ENCODE measurements at places on chromosomes 1 and 21.
A peak's percentile ranks its signal among the peaks of the same experiment; 100 is the strongest.

- DNase-seq = peak; percentile 50
These were observed 7.3 kb upstream of the ANKRD13C start for GRCh38 chr1:70361727-70362398.

GRCh38 chr1:54260810-54261209 is 60.8 kb downstream of the MRPL37 start:
- no peak for DNase-seq

GRCh38 chr1:157751283-157751682 is 25.6 kb downstream of the FCRL2 start:
- no peak for DNase-seq

DNA sequence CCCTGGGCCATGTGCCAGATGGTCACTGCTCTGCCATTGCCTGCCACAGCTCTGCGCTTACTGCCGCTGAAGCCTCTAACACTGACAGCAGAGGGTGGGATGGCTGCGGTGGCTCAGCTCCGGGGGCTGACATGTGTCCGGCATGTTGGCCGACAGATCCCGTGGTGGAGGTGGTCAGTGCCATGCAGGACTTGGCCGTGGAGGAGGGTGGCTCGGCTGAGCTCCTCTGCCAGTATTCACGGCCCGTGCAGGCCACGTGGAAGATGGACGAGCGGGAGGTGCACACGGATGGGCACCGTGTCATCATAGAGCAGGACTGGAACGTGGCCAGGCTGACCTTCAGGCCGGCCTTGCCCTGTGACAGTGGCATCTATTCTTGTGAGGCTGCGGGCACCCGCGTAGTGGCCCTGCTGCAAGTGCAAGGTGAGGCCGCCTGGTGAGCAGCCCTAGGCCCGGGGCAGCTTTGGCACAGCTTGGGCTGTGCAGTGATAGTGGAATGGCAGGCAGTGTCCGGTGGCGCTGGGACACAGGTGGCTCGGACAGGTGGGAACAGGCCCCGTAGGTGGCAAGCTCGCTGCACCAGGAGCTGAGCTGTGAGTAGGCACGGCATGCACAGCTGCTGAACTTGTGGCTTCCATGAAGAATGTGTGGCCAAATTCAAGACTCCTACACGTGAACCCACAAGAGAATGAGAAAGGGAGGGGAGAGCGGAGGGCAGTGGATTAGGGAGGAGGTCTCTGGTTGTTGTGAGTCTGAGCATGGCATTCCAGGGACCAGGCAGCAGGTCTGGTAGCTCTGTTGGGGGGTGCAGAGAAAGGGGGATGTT is 91.8 kb downstream of the TRIM11 start:
- DNase-seq = no peak

DNA sequence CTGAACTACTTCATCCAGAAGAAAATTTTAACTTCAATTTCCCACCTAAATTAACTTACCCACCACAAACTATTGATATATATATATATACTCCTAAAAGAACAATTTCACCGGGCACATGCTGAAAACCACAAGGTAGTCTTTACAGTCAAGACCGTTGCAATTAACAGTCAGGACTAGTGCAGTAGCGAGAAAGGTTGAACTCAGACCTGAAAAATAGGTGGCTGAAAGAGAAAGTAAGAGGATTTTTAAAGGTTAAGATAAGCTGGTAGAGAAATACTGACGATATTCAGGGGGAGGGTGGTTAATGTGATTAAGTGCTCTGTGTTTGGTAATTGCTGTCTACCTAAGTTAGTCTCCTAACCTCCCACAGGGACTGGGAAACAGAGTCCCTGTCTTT is 1153.5 kb upstream of the TMPRSS15 start:
- DNase-seq = no peak

DNA sequence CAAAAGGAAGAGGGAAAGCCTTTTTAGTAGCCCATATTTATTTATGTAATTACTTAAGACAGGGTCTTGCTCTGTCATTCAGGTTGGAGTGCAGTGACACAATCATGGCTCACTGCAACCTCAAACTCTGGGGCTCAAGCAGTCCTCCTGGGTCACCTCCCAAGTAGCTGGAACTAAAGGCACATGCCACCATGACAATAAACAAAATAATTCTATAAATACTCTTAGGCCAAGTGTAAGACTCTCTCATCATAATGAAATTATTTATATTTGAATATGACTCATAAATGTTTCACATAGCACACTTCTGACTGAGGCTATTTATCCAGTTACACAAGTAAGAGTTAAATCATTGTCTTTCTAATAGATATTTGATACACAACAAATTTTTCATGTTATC is 314.7 kb downstream of the AMY1C start:
- no peak for DNase-seq

DNA sequence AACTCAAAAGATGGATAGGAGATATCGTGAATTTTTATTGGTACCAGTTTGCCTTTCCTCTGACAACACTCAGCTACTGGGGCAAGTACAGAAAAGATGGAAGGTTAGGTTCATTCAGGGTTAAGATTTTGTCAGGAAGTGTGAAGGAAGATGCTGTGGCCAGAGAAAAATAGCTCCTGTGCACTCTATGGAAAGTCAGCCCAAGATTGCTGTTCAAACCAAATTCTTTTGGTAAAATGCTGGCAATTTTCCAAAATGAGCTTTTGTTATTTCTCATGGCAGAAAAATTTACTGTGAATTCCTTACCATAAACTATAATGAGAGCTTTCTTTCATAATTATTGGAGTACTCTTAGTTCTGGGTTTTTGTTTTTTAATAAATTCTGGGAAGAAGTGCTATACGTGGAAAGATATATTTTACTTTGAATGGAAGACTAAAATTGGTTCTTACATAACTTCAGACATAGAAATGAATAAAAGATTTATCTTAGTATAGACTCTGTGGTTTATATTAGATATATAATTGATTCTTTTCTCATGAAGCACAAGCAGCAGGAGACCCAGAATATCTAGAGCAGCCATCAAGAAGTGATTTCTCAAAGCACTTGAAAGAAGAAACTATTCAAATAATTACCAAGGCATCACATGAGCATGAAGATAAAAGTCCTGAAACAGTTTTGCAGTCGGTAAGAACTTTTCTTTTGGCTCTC is 112.2 kb downstream of the USP25 start:
- peak; percentile 88 for DNase-seq

DNA sequence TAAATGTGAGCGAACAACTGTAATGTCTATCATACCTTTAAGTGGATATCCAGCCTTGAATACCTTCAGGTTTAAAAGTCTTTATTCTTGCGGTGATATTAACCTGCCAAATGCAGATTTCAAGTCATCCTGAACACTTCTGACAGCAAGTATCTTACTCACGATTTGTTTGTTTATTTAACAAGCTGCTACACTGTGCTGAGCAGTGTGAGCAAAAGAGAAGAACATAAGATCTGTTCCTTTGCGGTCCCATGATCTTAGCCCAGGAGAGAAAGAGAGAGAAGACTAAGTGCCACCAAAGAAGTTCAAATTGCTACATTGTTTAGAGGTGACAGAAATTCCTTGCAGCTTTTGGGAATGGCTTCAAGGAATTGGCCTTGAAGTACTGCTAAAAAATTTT is 9.5 kb upstream of the IL24 start:
- no peak for DNase-seq

DNA sequence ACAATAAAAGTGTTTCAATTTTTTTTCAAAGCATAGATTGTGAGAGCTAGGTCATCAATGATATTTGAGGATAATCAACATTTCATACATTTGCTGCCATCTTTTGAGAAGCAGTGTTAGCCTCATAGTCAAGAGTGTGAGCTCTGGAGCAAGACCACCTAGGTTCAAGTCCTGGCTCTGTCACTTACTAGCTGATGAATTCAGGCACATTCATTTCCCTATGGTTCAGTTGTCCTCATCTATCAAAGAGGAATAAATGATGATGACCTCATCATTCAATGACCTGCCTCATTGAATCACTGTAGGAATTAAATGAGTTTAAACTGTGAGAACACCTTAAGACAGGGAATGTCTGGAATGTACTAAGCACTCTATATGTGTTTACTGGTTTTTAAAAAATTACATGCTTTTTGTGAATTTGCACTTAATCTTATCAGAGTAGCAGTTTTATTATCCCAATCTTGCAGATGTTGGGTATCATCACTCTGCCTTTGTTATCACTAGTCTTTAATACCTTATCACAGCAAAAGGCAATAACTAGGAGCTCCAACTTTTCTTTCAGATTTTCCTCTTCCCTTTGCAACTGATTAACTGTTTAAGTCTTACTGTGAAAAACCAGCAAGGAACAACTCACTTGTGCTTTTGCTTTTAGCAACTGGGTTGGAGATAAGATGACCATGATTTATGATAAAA is 47.4 kb downstream of the SLC30A10 start:
- DNase-seq = no peak

DNA sequence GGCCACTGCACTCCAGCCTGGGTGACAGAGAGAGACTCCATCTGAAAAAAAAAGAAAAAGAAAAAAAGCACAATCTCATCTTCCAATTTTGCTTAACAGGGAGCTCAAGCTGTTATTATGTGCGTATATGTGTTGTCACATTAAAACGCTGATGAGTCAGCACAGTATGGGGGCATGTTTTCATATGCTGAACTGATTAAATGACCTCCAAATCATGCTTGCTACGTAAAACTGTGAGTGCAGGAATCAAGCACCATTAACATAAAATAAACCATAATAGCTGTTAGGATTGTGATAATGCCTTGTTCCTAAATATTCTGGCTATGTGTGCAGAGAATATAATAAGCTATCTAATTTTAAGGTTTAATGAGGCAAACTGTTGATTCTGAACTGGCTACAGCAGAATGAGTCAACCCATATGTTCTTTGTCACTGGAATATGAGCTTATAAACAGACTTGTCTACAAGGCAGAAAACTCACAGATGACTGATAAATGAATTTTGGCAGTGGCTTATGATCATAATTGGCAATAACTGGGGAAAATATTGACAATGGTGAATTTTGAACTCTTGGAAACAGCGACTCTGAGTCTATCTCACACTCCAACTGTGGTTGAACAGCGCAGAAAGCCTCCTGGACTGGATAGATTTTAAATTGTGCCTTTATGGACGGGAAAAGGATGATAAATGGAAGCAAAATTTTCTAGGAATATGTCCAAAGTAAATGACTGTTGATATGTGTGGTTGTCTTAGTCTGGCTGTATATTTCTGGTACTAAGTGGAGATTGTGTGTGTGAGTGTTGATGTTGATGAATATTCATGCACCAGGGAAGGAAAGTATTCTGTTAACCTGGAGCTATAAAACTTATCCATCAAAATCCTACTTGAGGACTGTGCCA is 75.5 kb downstream of the VCAM1 start:
- DNase-seq = peak; percentile 21

DNA sequence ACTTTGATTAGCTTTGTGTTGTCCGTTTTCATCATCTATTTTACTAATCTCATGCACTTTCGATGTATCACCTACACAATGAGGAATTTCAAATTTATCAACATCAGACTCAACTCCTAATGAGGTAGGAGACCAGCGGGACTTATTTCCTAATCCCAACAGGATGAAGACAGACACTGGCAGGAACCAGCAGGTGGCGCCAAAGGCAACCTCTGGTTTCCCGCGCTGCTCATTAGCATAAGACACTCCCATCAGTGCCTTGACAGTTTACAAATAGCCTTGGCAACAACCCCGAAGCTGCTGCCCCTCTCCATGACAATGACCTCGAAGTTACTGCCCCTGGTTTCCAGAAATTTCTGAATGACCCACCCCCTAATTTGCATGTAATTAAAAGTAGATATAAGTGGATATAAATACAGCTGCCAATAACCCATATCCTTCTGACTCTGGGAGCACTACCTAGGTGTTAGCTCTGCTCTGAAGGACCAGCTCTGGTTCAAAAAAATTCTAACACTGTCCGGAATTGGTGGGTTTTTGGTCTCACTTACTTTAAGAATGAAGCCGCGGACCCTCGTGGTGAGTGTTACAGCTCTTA is 974.8 kb downstream of the ADGRL2 start:
- DNase-seq = peak; percentile 28

DNA sequence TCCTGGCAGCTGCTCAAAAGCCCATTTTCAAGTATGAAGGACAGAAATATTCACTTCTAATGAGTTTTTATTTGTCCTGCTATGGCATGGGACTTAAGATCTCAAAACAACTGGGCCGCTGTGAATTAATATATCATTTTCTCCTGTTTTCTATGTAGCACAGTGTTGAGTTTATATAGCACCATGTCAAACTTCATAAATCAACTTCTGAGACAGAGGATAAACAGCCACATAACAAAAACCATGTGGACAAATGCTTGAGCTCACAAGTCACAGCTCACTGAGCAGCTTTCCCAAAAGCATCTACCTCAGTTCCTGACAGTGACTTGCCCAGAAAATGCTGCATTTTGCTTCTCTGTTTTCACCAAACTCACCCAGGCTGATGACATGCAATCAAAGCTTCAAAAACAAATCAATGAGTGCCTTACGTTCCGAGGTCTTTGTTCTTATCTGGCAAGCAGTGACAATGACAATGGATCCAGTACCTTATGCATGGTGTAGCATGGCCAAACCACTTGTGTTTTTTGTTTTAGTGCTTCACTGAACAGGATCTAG is 722.6 kb downstream of the LRRIQ3 start:
- DNase-seq = peak; percentile 3

DNA sequence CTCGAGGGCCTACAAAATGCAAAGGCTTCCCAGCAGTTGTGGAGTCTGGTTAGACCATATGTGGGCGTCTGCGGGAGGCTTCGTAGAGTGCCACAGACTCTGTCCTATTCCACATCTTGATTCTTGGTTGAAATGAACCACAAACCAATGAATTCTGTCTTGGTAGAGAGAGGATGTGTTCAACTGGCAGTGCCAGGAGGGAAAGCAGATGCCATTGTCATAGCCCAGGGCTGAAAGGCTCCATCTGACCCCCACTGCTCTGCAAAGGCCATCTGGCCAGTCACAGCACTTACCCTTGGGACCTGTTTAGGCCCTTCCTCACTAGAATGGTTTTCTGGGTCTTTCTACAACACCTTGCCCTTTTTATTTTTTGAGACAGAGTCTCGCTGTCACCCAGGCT is 22.1 kb downstream of the ACOT11 start:
- no peak for DNase-seq

- no peak for DNase-seq
These were observed 17.4 kb upstream of the DDOST start for GRCh38 chr1:20678599-20678998.

DNA sequence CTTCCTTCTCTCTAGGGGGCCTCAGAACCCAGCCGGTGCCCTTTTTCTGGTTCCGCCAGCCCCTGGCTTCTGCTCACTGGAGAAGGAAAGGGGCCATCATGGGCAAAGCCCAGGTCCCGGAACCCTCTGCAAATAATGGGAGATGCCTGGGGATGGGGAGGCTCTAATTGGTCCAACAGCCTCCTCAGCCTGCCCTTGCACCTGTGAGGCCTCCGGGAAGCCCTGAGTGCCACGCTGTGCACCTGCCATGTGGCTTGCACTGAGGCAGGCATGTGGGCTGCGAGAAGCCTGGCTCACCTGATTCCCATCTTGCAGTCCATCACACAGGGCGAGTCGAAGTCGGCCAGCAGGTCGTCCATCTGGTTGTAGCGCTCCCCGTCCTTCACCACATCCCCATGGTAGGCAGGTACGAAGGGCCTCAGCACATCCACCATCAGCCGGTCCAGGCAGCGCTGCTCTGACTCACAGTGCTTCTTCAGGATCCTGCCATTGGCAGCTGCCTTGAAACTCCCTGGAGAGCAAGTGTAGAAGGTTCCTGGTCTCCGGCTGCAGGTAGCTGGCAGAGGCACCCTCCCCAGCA is 92.1 kb downstream of the ITPKB start:
- no peak for DNase-seq

All from astrocyte of the hippocampus (primary cell).